ENCODE measurements at places on chromosomes 16 and 17.

DNA sequence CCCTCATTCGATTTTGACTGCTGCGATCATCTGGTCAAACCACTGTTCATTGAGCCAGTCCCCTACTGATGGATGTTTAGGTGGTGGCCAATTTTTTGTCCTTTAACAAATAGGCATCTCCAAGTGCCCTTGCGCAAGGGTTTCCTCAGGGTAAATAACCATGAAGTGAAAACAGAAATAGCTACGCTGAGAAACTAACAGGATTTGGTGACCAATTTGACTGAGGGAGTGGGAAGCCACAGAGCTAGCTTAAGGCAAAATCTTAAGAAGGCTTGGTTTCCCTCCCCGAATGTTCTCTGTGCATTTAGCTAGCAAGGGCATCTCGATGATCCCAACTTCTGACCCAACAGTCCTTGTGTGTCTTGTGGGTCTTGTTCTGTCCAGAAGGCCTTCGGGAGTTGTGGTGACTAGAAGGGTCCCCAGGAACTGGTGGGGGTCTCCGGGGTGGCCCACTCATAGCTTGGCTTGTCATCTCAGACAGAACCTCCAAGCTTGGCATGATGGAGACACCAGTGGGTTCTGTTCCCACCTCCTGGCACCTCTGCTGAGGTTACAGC lies 117.2 kb downstream of the SOCS1 start:
- DNase-seq: no peak

GRCh38 chr17:1487939-1488825 lies 4.3 kb downstream of the MYO1C start:
- peak; percentile 76 for DNase-seq

- peak; percentile 74 for DNase-seq
Observed at GRCh38 chr17:56908001-56908542, 5.8 kb downstream of the TRIM25 start.

- DNase-seq: no peak
Observed at GRCh38 chr17:48681609-48682008, 40.7 kb downstream of the PRAC1 start.

GRCh38 chr16:84725481-84726078 lies 25.8 kb downstream of the USP10 start:
- no peak for DNase-seq

DNA sequence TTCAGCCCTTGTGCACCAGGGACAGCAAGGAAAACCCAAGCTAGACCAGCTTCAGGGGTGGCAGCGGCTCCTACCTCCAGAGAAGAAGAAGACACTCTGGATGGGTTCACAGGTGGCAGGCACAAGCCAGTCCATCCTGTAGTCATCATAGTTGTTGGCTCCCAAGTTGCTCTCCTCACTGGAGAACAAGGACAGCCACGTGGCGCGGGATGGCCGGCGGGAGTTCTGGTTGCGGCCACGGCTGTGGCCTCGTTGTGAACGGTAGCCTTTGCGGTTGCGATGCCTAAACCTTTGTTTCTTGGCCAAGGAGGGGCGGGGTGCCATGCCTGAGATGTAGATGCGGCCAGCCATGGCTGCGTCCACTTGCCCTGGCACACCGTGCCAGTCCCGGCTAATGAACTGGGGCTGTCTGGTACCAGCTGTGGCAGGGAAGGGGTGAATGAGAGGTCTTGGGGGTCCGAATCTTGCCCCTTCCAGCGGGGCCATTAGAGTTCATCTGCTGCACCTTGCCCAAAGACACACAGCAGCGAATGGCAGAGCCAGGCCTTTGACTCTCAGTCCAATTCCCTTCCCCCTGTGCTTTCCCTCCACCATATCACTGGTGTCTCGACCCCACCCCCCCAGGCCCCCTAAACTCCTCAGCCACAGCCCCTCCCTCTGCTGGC lies 2.3 kb downstream of the VTN start:
- no peak for DNase-seq

DNA sequence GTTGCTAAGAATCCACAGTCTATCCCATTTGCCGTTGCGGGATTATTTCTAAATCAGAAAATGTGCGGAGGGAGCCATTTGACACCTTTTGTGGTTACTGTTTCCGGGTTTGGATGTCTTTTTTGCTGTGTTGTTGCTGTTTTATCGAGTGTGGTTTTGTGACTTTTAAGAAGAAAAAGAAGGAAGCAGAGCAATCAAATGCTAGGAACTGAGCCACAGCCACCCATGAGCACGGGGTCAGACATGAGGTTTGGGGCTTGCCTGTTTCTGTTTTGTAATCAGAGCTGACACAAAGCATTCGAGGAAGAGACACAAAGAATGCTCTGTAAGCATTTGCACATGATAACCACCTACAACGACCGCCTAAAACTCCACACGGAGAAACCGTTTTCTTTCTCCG lies 53.1 kb upstream of the CHMP6 start:
- DNase-seq: peak; percentile 89

- DNase-seq: no peak
Observed at GRCh38 chr16:48576927-48577326, 33.1 kb downstream of the N4BP1 start.

- no peak for DNase-seq
Observed at GRCh38 chr17:64304551-64304950, 41.5 kb upstream of the TEX2 start.

GRCh38 chr17:73940511-73940910 lies 263.0 kb upstream of the RPL38 start:
- peak; percentile 25 for DNase-seq

GRCh38 chr17:8520981-8521380 lies 85.3 kb downstream of the NDEL1 start:
- DNase-seq: no peak

DNA sequence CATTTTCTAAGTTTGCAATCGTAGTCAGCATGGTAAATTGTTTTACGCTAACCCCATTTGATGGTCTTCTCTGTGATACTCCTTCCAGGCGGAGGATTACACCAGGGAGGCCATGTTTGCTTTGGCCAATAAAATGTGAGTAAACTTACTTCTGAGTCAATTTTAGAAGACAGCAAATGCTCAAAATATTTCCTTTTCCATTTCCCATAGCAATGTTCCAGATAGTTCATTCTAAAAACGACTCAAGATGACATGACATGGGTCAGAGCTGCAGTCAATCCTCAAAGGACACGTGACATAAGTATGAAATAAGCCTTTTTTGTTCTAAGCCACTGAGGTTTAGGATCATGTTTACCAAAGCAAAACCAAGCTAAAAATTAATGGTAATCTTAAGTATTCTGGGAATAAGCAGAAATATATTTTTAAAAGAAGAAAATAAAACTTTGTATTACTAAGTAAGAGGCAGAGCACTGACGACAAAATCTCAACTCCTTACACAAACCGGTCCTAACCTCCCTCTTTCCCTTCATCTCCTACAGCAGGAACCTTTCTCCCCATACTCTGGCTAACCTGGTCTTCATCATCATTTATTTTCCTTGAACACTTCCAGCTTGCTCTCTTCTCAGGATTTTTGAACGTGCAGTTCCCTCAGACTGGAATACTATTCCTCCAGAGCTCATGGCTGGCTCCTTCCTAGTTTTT lies 266.2 kb downstream of the CEP112 start:
- DNase-seq: no peak

- no peak for DNase-seq
Observed at GRCh38 chr16:49832177-49832576, 23.7 kb downstream of the ZNF423 start.

DNA sequence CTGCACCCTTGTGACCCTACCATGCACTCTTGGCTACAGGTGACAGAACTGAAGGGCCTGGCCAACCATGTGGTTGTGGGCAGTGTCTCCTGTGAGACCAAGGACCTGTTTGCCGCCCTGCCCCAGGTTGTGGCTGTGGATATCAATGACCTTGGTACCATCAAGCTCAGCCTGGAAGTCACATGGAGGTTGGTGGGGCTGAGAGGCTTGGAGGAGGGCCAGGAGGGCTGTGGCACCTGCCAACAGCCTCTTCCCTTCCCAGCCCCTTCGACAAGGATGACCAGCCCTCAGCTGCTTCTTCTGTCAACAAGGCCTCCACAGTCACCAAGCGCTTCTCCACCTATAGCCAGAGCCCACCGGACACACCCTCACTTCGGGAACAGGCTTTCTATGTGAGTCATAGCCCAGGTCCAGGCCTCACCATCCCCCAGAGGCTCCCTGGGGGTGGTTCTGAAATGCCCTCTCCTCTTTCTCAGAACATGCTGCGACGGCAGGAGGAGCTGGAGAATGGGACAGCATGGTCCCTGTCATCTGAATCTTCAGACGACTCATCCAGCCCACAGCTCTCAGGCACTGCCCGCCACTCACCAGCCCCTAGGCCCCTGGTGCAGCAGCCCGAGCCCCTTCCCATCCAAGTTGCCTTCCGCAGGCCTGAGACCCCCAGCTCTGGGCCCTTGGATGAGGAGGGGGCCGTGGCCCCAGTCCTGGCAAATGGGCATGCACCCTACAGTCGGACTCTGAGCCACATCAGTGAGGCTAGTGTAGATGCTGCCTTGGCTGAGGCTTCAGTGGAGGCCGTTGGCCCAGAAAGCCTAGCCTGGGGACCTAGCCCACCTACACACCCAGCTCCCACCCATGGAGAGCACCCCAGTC lies 13.0 kb downstream of the RIPOR1 start:
- no peak for DNase-seq

DNA sequence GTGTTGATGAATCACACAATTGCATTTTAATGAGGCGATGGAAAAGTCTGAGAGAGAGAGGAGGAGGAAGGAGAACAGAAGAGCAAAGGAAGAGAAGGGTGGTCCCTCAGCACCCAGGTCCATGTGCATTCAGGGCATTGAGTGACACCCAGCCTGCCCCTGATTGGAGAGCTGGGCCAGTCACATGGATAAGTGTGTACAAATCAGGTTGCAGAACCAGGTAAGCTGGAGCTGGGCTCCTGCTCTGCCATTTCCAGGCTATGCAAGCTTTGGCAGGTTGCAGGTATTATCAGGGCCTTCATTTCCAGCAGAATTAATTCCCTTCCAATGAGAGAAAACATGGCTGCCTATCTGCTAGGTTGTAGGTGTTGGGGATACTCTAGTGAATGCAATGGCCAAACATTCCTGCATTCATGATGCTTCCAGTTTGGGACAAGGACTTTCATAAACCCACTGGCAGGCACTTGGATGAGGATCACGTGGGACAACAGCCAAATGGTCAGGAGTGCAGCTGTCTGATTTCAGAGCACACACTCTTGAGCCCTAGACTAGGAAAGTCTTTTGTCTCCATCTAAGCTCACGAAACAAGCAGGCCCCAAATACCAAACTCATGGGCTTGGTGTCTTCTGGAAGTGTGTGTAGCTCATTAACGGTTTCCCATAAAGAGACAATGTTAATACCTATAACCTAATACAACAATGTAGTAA lies 577.9 kb upstream of the CDH5 start:
- no peak for DNase-seq

- DNase-seq: no peak
Observed at GRCh38 chr17:34068571-34068970, 186.5 kb upstream of the CCL2 start.

DNA sequence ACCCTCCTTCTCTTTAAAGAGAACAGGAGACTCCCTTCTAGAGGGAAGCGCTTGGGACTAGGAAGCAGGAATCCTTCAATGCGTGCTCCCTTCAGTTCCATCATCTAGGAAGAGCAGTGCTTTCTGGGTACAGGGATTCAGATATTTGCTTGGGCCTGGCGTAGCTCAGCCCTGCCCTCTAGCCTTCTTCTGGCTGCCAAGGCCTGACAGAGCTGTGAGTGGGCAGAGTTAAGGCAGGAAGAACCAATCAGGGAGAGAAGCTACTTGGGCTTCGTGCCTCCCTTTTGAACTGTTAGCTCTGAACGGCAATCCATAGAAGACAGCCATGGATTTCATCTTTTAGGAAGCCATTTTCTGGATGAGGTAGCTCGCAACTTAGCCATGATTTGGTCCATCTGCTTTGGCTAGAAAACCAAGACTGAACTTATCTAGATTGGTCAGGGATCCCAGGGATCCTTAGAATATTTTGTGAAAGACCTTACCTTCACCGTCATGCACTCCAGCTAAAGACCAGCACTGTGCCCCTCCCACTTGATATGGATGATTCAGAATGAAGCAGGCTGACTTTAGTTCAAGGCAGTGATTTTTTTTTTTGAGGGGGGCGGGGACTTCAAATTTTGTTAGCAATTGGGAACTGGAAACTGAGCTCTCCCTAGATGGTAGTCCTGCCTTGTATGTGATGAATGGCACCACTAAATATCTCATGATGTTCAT lies 2.5 kb upstream of the CORO6 start:
- DNase-seq: no peak

- no peak for DNase-seq
Observed at GRCh38 chr16:6008670-6009069, 911.1 kb upstream of the EEF2KMT start.
